A673 (cell line): ENCODE measurements at places on chromosomes 16 and 17. TPM values are rescaled to one million over a fixed set of nuclear protein-coding genes. Genes with fewer than 3 reads are reported as not detected.

The OMG gene
- not detected in 2 replicates for total RNA-seq

The OR1A1 gene
- not detected in 2 replicates for total RNA-seq

The KRT36 gene
- total RNA-seq: not detected in 2 replicates

The SYNGR2 gene
- 55.3 and 59.7 TPM in 2 replicates for total RNA-seq

The PRSS36 gene
- 0.41 and 0.72 TPM in 2 replicates for total RNA-seq

The SLC5A10 gene
- total RNA-seq: not detected in 2 replicates

The SSH2 gene
- total RNA-seq: 75.5 and 83.8 TPM in 2 replicates

The GRB7 gene
- total RNA-seq: 0.62 and 0.63 TPM in 2 replicates

The MGAT5B gene
- 1.1 and 3.7 TPM in 2 replicates for total RNA-seq

The CDRT15L2 gene
- total RNA-seq: not detected in 2 replicates

The C1QTNF8 gene
- total RNA-seq: not detected in 2 replicates

The PDILT gene
- total RNA-seq: not detected in 2 replicates

The TBX4 gene
- total RNA-seq: not detected in 2 replicates

The SDR42E1 gene
- total RNA-seq: not detected in 2 replicates

The TP53TG3B gene
- total RNA-seq: not detected in 2 replicates

The RAMP2 gene
- 3.8 and 5.0 TPM in 2 replicates for total RNA-seq

The HLF gene
- total RNA-seq: 3.2 and 5.1 TPM in 2 replicates

The GAN gene
- 15.2 and 18.0 TPM in 2 replicates for total RNA-seq

The CCL1 gene
- not detected in 2 replicates for total RNA-seq
